M059J (cell line): ENCODE measurements at places on chromosomes 11 and 22.

- DNase-seq, result peak; percentile 8
Observed at GRCh38 chr22:27564806-27565205, 236.8 kb downstream of the MN1 start.

DNA sequence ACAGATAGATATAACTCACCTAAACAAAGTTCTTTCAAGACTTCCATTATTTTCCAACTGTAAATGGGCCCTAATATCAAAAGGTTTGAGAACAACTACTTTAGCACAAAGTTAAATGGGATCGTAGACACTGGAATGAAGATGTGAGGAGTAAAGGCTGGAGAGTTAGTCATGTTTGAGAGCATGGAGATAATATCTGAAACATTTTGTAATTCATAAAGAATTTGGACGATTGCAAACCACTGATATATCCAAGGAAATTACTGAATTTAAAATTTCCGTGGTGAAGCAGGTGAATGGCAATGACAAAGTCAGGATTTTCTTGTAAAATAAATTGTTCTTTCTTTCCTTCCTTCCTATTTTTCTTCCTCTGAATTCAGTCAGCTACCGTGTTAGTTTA lies 564.9 kb downstream of the CNTN5 start:
- DNase-seq, result peak; percentile 22

GRCh38 chr11:77617892-77618291 lies 19.7 kb downstream of the CLNS1A start:
- peak; percentile 59 for DNase-seq

DNA sequence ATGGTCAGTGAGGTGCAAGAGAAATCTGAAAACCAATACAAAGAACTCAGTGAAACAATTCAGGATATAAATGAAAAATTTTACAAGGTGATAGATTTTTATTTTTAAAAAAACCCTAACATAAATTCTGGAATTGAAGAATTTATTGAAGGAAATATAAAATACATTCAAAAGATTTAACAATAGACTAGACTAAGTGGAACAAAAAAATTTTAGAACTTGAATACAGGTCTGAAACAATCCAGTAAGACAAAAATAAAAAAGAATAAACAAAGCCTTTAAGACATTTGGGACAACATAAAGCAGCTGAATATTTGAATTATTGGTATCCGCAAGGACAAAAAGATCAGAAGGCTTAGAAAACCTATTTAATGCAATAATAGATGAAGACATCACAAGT lies 8.7 kb downstream of the SPA17 start:
- DNase-seq, result no peak

GRCh38 chr11:11397036-11397415 lies 44.0 kb upstream of the CSNK2A3 start:
- DNase-seq, result no peak

GRCh38 chr11:35087648-35088047 lies 51.3 kb upstream of the CD44 start:
- DNase-seq, result no peak
